ENCODE measurements at places on chromosomes 6 and 20.
A peak's percentile ranks its signal among the peaks of the same experiment; 100 is the strongest.

- no peak for DNase-seq
Observed at GRCh38 chr20:40895182-40895581, 133.4 kb upstream of the TOP1 start.

- no peak for DNase-seq
Observed at GRCh38 chr20:51272401-51272800, 249.5 kb upstream of the KCNG1 start.

GRCh38 chr6:145891565-145891964 is 72.6 kb downstream of the SHPRH start:
- DNase-seq: no peak

GRCh38 chr6:10603219-10603618 is 82.1 kb downstream of the GCNT2 start:
- no peak for DNase-seq

DNA sequence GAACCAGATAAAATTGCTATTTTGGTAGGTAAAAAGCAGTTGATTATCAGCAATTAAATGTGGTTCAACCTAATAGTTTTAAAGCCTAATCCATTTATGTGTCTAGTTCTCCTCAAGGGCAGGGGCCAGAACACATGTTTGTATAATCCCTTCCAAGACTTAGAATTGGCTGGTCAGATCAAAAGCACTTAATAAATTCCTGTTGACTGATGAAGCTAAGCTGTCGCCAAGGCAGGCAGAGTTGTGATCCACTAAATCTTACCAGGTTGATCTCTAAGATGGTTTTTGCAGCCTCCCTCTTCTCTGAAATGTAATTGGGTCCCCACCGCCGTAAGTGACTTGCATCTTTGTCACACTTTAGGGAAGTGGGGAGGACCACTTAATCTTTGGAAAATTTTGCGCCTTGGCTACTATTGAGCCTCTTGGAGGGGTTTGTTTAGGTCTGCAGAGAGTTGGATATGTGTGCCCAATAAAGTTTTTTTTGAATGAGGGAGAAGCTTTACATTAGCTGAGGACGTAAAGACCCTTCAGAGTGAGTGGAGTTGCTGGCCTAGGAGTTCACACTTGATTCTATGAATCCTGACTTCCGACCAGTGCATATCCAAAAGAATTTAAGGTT is 65.9 kb downstream of the PHF20 start:
- no peak for DNase-seq

DNA sequence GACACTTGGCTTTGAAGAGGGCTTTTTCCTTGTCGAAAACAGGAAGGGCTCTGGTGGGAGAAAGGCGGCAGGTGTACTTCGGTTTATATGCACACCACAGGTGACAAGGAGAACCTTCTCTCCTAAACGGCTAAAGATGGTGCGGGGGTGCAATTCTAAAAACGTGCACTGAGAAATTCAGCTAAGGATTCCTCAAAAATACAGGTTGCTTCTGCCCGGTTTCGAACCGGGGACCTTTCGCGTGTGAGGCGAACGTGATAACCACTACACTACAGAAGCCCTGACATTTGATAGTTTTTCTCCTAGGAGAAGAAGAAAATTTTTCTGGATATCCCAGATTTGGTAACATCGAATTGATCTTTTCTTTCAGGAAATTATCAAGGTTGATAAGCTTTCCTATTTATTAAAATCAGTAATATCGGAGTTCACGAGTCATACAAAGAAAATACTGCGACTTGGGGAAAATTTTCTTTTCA is 32.0 kb downstream of the POM121L2 start:
- DNase-seq: no peak

DNA sequence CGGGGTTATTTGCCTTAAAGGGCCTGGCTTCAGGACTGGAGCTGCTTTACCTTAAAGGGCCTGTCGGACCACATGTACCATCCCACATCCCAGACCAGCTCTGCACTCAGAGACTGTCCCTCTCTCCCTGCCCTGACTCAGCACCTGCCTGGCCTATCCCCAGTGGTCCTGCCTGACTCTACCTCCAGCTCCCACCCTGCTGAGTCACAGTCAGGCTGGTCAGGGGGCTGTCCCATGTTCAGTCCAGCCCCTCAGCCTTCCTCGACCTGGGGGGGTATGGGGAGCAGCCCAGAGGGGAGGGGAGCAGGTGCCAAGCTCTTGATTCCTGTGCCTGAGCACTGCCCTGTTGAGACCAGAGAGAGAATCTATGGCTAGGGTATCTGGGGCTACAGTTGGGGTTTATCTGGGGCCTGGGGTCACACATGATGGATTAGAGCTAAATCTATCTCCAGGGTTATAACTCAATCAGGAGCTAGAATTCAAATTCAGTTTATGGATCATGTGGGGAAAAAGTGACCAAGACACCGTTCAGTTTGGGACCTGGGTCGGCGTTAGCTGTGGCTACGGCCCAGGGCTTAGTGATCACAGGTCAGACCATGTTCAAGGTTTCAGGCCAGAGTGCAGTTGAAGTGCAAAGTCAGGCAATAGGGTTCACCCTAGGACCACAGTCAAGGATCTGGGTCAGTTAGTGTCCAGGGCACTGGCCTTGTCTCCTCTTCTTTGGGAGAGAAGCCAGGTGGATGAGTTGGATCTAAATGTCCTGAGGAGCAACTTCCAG is 9.4 kb upstream of the TRIB3 start:
- DNase-seq: no peak

DNA sequence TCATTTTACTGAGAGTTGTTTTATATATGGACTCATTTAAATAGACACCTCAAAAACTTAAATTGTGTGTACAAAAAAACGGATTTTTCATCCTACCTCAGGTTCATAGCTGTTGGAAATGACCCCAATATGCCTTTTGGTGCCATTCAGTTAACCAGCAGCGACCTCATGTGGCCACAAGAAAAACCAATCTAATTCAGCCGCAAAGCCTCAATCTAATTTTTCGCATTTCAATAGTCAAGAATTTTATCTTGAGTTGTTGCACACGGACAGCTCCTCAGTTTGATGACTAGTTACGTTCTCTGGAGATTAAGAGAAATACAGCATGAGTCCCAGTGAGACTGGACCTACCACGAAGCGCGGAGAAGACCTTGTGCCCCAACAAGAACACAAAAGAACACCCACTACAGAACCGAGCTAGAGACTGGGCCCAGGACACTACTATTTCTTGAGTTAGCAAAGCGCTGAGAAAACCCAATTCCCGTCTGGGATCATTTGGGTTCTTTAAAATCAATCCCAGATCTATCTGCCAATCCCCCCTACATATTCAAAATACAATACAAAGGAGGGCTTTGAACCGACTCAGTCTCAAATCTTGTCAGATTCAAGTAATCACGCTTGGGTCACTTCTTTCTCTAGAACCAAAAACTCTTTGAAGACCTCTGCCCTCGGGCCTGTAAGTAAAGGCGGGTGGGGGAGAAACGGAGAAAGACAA is 1.1 kb downstream of the TCP11 start:
- no peak for DNase-seq

GRCh38 chr6:110971468-110971867 is 10.4 kb upstream of the RPF2 start:
- DNase-seq: no peak

- no peak for DNase-seq
Observed at GRCh38 chr6:20577173-20577688, 43.0 kb downstream of the CDKAL1 start.

- no peak for DNase-seq
Observed at GRCh38 chr6:132797951-132798868, at the start of gene SLC18B1. Gene SLC18B1 (minus strand): TSS chr6:132798637. CDS start chr6:132798456, 181 bp downstream.

GRCh38 chr20:12965870-12966251 is 42.9 kb upstream of the SPTLC3 start:
- DNase-seq: no peak

- DNase-seq: no peak
Observed at GRCh38 chr20:21661488-21662055, 43.9 kb upstream of the PAX1 start.

DNA sequence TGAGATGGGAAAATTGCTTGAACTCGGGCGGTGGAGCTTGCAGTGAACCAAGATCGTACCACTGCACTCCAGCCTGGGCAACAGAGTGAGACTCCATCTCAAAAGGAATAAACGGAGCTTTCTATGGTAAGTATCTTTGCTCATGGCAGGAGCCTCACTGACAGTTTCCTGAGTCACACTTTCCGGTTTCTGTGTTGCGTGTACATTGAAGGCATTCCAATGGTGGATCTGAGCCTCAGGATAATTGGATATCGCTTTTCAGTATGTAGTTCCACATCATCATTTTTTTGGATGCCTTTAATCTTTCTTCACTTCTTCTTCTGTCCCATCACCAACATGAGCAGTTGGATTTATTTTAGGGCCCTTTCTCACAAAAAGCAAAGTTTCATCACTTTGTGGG is 28.6 kb upstream of the GTSF1L start:
- DNase-seq: no peak

DNA sequence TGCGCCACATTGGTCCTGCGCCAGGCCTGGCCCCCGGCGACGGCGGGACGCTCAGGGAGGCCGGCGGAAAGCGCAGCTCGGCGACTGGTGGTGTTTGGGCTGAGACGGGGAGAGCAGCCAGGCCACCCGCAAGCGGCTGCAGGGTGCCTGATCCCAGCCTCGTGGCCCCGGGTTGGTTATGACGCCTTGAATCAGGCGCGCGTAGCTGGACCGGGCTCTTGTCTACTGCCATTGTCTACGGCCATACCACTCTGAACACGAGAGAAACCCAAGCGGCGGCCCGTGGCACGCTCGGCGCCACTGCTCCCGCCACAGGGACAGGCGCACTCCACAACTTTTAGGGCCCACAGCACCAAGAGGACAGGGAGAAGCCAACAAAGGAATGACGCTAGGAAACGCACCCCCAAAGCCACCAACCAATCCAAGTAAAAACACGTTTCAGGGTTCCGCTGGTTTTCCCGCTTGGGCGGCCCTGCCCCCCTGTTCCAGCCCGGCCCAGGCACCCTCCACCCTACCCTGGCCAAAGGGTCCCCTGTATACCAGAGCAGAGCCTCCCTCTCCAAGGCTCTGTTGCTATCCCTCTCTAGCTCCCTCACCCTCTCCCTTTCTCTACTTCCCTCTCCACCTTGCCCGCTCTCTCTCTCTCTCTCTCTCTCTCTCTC is 1849.3 kb upstream of the DEFB115 start:
- DNase-seq: no peak

DNA sequence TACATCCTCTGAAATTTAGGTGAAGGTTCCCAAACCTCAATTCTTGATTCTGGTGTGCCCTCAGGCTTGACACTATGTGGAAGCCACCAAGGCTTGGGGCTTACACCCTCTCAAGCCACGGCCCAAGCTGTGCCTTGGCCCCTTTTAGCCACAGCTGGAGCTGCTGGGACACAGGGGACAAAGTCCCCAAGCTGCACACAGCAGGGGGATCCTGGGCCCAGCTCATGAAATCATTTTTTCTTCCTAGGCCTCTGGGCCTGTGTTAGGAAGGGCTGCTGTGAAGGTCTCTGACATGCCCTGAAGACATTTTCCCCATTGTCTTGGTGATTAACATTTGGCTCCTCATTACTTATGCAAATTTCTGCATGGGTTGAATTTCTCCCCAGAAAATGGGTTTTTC is 37.3 kb upstream of the BACH2 start:
- no peak for DNase-seq

- DNase-seq: no peak
Observed at GRCh38 chr6:5764401-5764955, 242.2 kb downstream of the NRN1 start.

- DNase-seq: no peak
Observed at GRCh38 chr20:41425180-41425884, 58.7 kb upstream of the EMILIN3 start.

DNA sequence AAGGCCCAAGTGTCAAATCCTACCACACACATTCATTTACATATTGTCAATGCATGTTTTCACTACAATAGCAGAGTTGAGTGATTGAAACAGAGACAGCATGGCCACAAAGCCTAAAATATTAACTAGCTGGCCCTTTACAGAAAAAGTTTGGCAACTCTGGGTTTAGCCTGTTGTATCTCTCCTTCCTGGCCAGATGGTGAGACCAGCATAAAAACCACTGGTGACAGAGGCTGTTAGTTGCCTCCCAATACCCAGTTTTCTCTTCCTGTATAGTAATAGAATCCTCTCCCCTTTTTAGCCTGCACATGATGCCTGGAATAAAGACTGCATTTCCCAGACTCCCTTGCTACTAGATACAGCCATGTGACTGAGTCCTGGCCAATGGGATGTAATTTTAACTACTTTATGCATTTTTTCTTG is 100.0 kb upstream of the TAB2 start:
- no peak for DNase-seq

GRCh38 chr6:11785415-11785773 is 6.8 kb upstream of the ADTRP start:
- no peak for DNase-seq

- peak; percentile 86 for DNase-seq
Observed at GRCh38 chr20:31951530-31952453, at the start of gene PDRG1. Gene PDRG1 (minus strand): TSS chr20:31952046. CDS start chr20:31951961, 85 bp downstream.

DNA sequence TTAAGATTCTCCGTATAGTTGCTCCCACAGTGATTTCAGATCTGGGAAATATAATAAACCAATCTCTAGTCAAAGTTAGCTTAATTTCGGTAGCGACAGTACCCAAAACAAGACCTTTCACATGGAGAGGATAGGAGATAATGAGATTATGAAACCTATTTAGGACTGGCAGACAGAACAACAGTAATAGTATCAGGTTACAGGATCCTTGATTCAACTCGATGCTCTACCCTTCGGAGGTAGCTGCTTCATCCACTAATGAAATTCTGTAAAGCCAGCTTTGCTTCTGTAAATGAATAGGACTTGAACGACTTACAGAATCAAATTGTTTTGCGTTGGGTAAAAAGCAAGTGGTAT is 534 bp upstream of the AKIRIN2 start:
- DNase-seq: peak; percentile 74

GRCh38 chr6:156777577-156778453 is 637 bp downstream of the ARID1B start:
- DNase-seq: peak; percentile 76

- peak; percentile 74 for DNase-seq
Observed at GRCh38 chr20:44736170-44737021, 9.3 kb upstream of the KCNK15 start.

- no peak for DNase-seq
Observed at GRCh38 chr6:29813066-29813465, 14.6 kb upstream of the HLA-G start.

GRCh38 chr6:100693249-100693927 is 187.7 kb downstream of the ASCC3 start:
- no peak for DNase-seq

GRCh38 chr20:8790442-8791074 is 278.3 kb upstream of the PLCB4 start:
- no peak for DNase-seq

DNA sequence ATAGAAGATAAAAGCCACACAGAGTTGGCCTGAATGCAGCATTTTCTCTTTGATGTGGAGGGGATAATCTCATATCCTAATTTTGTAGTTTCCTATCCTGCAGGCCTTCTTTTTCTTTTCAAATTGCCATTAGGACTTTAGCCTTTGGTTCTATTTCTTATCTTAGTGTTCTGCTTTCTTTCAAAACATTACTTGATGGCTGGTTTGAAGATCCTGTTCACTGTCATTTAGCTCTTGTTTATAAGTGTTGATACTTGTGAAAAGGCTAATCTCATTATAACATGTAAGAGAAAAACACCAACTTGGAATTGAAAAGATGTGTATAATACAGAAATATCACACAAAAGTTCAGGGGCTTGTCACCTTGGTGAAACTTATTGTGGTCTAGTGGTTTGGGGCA is 54.6 kb upstream of the PKIB start:
- no peak for DNase-seq

Data from bone marrow (tissue), 2 donors.